ENCODE measurements at places on chromosomes 2 and 18. TPM values are rescaled to one million over a fixed set of nuclear protein-coding genes. Genes with fewer than 3 reads are reported as not detected.
A peak's percentile ranks its signal among the peaks of the same experiment; 100 is the strongest.

GRCh38 chr2:171492664-171493063, 29.6 kb upstream of the CYBRD1 start:
- no peak for DNase-seq

DNA sequence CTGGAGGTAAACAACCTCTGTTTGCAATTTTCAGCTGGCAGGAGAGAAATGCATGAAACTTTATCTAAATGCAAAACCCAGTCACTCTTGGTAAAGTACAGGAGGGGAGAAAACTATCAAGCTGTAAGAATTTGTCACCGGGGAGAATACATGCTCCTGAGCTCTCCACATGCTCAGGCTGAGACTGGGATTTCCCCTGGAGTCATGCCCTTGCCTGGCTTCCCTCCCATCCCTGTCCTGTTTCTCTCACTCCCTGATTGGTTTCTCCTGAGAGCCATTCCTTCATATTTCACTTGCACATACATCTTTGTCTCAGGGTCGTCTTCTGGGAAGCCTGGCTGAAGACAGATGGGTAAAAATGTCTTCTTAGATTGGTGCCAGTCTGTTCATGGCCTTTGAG, 52.9 kb upstream of the SPATS2L start:
- no peak for DNase-seq

GRCh38 chr2:64371727-64372126, 82.2 kb upstream of the LGALSL start:
- no peak for DNase-seq

- DNase-seq: no peak
Measured at GRCh38 chr2:187405921-187406320, 42.1 kb downstream of the CALCRL start.

DNA sequence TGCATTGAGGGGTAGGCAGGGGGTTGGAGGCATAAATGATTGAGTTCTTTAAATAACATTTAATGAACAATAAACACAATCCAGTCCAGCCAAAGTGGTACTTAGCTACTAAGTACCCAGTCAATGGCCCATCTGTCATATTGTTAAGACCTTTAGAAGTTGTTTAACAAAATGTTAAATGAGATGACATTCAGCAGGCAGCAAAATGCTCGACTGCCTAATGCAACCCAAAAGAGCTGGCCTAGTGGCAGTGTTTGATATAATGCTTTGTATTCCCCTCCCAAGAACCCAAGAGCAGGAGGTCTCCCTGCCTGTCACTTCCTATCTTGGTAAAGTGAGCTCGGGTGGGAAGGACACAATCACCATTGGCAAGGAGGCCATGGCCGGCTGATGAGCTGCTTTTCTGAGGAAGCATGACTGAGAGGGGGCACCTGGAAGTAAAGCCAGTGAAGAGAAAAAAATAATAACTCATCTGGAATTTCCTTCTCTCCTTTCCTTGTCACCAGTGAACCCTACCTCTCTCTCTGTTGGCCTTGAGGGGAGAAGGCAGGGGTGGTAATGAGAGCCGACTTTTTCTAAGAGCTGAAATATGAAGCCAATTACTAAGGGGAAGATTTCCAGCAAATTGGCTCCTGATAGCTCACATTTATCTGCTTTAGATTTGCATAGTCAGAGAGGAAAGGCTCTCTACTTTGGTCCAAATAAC, 140.6 kb downstream of the C1D start:
- DNase-seq: no peak

- no peak for DNase-seq
Measured at GRCh38 chr2:166468124-166469024, 25.7 kb downstream of the SCN7A start.

DNA sequence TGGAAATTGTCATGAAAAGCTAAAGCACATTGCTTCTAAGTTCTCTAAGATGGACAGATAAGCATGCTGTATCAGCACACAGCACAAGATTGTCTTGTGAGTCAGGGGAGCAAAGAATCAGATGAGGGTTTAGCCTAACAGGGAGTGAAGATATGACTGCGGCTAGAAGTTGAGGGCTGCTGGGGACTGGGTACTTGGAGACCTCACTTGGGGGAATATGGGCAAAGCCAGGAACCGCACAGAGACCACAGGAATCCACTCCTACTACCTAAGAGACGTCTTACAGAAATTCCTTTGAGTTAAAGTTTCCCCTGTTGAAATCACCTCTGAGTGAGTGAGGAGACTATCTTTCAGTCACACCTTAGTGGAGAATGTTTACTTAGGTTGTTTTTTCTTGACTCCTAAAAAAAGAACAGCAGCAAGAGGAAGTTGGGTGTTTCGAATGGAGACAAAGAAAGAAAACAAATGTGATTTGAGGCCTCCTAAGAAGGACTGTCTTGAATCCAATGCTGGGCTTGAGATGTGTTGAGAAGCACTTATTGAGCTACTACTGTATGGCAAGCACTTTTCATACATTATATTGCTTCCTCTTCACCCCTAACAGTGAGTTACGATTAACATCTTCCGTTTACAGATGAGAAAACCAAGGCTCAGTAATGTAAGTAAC, 100.7 kb downstream of the ANKRD44 start:
- DNase-seq: no peak

GRCh38 chr2:225693259-225693658, 293.7 kb downstream of the NYAP2 start:
- DNase-seq: no peak

GRCh38 chr2:136116151-136116812, 1.7 kb downstream of the CXCR4 start:
- DNase-seq: no peak

DNA sequence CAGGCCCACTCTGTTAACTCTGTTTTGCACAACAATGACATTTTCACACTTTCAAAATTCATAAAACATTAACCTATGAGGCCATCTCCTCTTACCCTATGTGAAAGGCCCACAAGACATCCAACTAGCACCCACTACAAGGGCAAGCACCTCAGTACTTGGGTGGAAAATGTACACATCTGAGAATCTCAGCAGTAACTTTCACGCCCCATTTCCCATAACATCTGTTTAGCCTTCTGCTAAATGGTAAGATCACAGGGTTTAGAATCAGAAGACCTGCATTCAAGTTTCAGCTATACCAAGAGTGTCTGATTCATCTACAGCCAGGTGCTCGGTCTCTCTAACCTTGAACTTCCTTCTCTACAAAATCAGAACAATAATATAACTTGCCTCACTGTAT, 89.2 kb downstream of the SP100 start:
- no peak for DNase-seq

DNA sequence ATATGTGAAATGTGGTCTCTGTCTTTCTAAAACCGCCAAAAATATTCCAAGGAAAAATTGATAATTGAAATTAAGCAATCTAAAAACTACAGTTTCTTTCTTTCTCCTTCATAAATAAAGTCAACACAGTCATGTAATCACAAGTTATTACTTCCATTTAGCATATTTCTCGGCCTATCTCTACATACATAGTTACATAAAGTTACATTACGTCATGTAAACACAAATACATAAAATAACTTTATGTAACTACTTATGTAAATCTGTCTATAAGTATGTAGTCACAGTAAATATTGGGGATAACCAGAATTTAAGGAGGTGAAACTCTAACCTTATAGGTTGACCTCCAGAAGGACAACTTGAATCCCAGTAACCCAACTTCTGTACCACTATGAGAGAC, 48.5 kb upstream of the PID1 start:
- DNase-seq: no peak

- no peak for DNase-seq
Measured at GRCh38 chr2:82994151-82994550, 1464.9 kb downstream of the SUCLG1 start.

GRCh38 chr18:70068981-70069380, 121.3 kb upstream of the CD226 start:
- no peak for DNase-seq

GRCh38 chr2:192390401-192390800, 195.7 kb upstream of the TMEFF2 start:
- no peak for DNase-seq

GRCh38 chr18:5895299-5895875, at the start of gene TMEM200C:
TSS of gene TMEM200C (minus strand) at chr18:5895522. CDS start at chr18:5892063, 3,459 bp downstream.
- DNase-seq: peak; percentile 31

Gene PAIP2B
- 10.3 TPM for total RNA-seq

Gene RGPD5
- 111 TPM for total RNA-seq

Gene RAD51AP2
- total RNA-seq: 0.18 TPM
